NCI-H146 (cell line): ENCODE measurements at places on chromosomes 16 and 17.

- DNase-seq, result no peak
Observed at GRCh38 chr16:27539120-27539519, 10.6 kb downstream of the GTF3C1 start.

DNA sequence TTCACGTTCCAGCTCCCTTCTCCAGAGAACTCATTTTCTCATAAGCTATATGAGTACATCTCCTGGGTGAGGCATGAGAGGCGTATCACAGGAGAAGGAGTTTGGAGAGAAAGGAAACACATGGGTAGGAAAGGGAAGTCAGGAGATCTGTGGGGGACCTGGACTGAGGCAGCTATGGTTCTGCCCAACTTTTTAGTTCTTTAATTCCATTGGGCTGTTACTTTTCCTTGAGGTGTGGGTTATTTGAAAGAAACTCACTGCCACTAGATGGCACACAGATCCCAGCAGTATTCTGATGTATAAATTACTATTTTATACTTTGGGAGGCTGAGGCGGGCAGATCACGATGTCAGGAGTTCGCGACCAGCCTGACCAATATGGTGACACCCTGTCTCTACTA is 63.6 kb downstream of the NUP93 start:
- DNase-seq, result no peak

DNA sequence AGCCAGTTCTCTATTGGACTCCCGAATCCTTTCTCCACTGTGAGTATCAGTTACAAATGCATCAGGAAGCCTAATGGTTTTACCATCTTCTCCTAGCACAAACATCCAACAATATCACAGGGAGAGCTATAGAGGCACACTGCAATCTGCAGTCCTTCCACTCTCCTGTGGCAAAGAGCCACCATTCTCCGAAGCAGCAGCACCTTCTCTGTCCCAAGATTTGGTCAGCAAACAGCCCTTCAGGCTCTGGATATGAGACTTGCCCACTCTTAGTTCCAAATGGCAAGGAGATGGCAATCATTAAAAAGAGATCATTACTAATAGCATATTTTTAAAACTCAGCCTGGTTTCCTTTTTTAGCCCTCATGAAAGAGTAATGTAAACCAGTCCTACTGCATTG is 223.4 kb downstream of the HS3ST3A1 start:
- DNase-seq, result no peak

DNA sequence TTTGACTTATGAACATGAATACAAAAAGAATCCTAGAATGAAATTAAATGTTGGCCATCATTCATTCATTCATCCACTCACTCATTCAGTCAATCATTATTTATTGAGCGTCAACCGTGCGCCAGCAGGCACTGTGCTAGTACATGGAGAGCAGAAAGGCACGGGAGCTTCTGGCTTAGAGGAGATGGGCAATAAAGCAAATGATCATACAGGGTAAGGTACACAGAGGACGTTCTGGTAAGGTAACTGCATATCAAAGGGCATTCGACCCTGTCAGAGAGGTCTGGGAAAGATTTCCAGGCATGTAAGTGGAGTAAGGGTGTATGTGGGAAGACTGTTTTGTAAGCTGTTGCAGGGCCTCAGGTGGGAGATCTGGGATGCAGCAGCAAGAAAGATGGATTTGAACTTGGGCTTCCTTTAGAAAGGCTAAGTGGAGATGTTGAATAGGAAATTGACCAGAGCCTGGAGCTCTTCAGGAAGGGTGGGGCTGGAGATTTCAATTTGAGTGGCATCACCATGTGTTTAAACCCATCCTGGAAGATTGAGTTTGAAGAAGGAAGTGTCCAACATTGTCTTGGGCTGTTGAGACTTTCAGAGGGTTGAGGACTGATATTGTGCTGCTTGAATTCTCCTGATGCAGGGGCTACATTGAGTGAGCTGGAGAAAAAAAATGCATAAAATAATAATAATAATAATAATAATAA is 2.8 kb upstream of the MSI2 start:
- DNase-seq, result no peak

- no peak for DNase-seq
Observed at GRCh38 chr17:49437696-49438435, 23.2 kb upstream of the PHB1 start.

GRCh38 chr16:59124056-59124455 is 389.9 kb upstream of the GOT2 start:
- DNase-seq, result no peak

DNA sequence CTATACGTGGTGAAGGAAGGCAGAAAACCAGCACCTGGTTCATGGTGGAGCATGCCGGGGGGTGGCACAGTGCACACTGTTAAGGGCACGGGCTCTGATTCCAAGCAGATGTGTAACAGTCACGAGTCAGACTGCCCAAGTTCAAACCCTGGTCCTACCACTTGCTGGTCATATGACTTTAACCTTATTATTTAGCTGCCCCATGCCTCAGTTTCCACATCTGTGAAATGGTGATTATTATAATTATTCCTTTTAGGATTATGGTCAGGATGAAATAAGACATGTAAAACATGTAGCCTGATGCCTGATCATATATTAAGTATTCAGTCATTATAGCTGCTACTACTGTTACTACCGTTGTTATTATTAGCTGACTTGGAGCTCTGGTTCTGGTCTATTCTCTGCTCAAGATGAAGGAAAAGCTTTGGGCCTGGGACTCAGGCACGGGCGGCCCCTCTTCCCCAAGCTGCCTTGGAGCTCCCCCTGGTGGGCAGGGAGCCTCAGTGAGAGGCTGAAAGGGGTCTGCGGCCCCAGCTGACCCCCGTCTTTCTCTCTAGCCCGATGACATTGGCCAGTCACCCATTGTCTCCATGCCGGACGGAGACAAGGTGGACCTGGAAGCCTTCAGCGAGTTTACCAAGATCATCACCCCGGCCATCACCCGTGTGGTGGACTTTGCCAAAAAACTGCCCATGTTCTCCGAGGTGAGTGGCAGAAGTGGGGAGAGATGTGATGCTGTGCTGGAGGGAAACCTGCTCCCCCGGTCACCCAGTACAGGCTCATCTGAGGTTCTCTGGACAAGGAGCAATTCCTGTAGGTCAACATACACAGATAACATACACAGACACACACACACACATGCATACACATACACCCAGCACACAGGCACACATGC is 14.0 kb downstream of the NR1D1 start:
- DNase-seq, result peak; percentile 44

DNA sequence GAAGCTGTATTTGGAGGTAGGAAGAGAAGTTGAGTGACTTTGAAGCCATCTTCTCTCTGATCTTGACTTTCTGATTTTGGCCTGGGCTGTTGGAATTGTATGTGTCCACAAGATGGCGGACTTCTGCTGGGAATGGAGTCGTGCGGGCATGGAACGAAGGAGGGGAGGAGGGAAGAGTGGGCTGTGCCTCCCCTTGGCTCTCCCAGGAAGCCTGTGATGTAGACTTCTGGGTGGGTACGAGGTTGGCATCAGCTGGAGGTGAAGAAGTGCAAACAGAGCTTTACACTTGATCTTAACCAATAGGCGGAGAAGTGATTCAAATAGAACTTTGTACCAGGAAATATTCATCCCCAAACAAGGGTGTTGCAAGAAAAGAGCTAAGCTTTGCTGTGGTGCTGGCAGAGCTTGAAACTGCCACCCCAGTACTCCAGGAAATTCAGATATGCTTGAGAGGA is 7.4 kb upstream of the TMEM220 start:
- peak; percentile 11 for DNase-seq

DNA sequence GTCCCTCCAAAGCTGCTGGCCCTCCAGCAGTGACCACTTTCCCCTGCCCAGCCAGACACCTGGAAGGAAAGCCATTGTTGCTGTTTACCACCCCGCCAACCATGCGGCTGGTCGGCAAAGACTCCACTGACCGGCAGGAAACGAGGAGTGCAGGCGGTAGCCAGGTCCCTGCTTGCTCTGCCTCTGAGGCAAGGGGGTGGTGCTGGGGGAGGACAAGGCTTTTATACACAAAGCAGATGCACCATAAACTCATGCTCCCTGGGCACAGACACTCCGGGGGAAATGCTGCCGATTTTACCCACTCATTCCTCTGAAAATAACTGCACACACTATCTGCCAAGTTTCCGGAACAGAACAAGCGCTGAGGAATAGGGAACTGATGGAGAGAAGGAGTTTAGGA is 62.8 kb upstream of the GRIN2A start:
- no peak for DNase-seq

DNA sequence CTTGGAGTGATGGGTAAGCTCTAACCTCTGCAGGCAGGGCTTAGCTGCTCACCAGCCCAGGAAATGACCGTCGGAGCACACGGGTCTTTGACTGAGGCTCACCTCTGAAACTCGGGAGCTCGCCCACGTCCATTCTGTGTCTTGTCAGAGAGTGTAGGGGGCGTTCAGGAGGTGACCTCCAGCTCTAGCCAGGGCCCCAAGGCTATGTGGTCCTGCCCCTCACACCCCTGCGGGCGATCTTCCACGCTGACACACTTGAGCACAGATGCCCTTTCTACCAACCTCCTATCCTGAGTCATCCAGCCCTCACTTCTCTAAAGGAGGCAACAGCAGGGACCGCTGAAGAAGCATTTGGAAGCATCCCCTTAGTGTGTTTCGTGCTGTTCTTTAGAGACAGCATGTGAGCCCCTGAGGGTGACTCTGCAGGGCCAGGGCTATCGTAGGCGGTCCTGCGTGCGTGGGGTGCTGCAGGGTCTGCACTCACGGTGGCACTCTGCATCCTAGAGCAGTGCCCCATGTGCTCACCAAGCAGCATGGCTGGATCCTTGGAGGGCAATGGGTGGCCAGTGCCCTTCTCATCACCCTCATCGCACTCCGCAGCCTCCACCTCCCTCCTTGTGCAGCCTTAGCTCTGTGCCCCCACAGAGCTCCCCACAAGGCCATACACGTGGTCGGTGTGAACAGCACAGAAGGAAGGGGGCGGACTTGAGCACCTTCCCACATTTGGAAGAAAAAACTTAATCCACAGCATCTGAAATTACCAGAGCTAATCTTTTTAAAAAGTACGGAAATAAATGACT is 33.8 kb downstream of the SLC47A1 start:
- DNase-seq, result no peak

- DNase-seq, result no peak
Observed at GRCh38 chr17:13395862-13396261, 205.9 kb downstream of the HS3ST3A1 start.

GRCh38 chr17:73686961-73687360 is 42.7 kb upstream of the SDK2 start:
- DNase-seq, result no peak
